ENCODE measurements at places on chromosomes 16 and 17.

DNA sequence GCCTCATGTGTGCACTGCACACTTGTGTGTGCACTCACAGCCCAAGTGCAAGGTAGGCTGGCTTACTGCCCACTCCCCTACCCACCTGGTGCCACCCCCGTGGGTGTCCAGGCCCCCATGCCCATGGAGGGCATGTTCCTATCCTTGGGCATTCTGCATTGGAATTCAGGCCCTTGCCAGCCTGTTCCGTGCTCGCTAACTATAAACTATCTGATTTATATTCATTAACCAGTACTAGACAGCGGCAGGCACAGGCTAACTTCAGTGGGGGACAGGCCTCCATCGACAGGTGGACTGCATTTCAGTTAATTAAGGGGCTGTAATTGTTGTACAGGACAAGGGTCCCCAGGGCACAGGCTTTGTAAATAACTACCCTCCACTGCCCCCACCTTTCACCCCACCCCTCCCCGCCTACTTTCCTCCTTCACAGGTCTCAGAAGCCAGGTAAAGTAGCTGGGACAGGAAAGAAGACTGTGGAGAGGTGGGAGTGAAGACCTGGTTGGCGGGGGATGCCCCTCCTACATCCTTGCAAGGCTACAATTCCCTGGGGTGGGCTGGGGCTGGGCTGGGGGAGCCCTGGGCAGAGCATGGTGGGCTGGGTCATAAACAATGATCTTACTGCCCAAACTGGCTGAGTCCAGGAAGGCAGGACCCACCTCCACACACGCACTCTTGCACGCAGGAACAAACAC lies 119.0 kb upstream of the LHX1 start:
- H3K27me3 ChIP-seq, result peaks cover 25% of the 10 kb centered on the region
- H3K36me3 ChIP-seq, result no peaks in the 10 kb centered on the region
- H3K4me1 ChIP-seq, result no peaks in the 10 kb centered on the region
- no peak for DNase-seq
- H3K27ac ChIP-seq, result no peak overlapping the region

DNA sequence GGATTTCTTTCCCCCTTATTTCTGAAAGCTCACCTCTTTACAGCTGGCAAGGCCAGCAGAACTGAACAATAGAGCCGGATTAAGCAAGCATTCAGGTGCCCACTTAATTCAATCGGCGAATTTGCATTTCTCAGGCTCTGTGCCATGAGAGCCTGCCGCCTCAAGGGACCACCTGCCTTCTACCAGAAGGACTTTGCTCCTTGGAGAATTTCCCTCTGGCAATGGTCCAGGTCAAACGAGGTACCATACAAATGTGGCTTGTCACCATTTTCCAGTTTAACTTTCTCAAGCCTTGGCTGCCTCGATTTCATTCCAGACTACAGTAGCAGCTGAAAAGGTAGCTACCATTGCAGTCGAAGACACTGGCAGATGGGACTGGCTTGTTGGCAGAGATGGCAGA lies 534.0 kb downstream of the MAF start:
- peaks cover 10% of the 10 kb centered on the region for H3K4me1 ChIP-seq
- DNase-seq, result no peak
- no peak overlapping the region for H3K4me3 ChIP-seq
- H3K27me3 ChIP-seq, result peaks cover 6% of the 10 kb centered on the region

GRCh38 chr16:85619101-85619891 lies 6.2 kb downstream of the GSE1 start:
- H3K27ac ChIP-seq, result no peak overlapping the region
- H3K36me3 ChIP-seq, result peaks cover 13% of the 10 kb centered on the region
- H3K27me3 ChIP-seq, result no peaks in the 10 kb centered on the region
- no peak overlapping the region for H3K4me3 ChIP-seq
- DNase-seq, result no peak

DNA sequence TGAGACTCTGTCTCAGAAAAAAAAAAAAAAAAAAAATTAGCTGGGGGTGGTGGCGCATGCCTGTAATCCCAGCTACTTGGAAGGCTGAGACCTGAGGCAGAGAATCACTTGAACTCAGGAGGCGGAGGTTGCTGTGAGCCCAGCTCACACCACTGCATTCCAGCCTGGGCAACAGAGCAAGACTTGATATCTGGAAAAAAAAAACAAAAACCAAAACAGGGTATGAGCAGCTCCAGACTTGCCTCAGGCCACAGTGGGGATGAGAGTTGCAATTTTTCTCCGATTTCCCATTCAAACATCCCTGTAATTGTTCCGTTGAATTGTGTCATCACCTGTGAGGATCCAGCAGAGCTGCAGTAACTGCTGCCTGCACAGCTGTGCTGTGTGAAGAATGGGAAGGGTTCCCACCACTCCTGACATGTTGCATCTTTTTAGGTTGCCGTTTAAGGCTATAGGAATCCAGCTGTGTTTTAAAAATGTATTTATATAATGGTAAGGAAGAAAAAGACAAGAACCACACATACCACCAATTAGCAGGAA lies 150.0 kb downstream of the VPS53 start:
- peaks cover 23% of the 10 kb centered on the region for H3K36me3 ChIP-seq
- H3K4me1 ChIP-seq, result peaks cover 6% of the 10 kb centered on the region
- no peak for DNase-seq
- H3K4me3 ChIP-seq, result no peak overlapping the region
- H3K27ac ChIP-seq, result no peak overlapping the region

- no peak overlapping the region for H3K27ac ChIP-seq
- H3K4me1 ChIP-seq, result no peaks in the 10 kb centered on the region
- no peaks in the 10 kb centered on the region for H3K36me3 ChIP-seq
- no peak overlapping the region for H3K4me3 ChIP-seq
- no peaks in the 10 kb centered on the region for H3K27me3 ChIP-seq
These were observed 76.6 kb downstream of the KLHDC4 start for GRCh38 chr16:87688876-87689815.

DNA sequence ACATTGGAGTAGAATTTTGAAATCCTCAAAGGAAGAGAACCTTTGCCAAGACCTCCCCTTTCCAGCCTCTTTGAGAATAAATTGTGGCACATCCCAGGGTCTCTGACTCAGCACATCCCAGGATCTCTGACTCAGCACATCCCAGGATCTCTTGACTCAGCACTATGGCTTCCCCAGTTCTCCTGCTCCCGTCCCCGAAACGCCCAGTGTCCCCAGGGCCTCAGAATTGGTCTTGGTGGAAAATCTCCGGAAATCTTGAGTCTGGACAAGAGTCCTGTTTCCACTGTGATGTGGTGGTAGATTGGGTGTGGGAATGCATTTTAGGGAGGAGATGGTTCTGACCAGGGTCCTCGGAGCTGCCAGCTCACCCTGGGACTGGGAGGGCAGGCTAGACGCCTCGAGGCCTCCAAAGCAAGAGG lies 19.2 kb downstream of the PLXDC1 start:
- H3K4me3 ChIP-seq, result no peak overlapping the region
- H3K36me3 ChIP-seq, result no peaks in the 10 kb centered on the region
- peaks cover 3% of the 10 kb centered on the region for H3K27me3 ChIP-seq
- no peak overlapping the region for H3K27ac ChIP-seq
- no peak for DNase-seq

DNA sequence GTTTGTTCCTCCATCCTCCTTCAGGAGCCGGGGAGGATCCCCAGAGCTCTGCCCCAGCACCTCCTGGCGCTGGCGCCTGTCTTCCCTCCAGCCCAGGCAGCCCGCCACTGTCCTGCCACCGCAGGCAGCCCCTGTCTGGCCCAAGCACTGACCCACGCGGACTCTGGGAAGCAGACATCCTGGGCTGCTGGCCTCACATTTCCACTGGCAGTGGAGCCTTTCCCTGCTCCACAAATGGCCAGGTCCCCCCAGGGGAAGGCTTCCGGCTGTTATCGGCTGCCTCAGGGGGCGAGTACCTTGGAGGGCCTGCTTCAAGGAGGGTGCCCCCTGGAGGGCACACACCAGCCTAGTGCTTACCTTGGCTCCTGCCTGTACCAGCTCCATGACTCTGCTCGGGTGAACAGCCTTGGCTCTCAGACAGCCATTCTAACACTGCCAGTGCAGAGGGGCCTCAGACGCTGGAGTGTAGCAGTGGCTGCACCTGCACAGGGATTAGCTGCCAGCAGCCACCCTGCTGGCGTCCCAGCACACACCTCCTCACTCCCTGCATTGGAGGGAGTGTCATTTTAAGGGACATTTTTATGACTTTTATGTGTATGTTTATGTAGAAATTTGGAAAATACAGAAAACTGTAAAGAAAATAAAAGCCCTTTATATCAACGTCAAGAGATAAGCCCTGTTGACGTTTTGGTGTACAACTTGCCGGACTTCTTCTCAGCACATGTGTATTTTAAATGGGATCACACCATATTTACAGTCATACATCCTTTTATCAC lies 21.0 kb downstream of the ACE start:
- no peaks in the 10 kb centered on the region for H3K36me3 ChIP-seq
- no peak for DNase-seq
- no peak overlapping the region for H3K4me3 ChIP-seq

- peak overlapping the region; percentile 36 for H3K4me3 ChIP-seq
- no peaks in the 10 kb centered on the region for H3K36me3 ChIP-seq
- H3K27me3 ChIP-seq, result no peaks in the 10 kb centered on the region
- no peak overlapping the region for H3K27ac ChIP-seq
- DNase-seq, result no peak
These were observed 43.3 kb downstream of the POLR3K start for GRCh38 chr16:9903-10665.

DNA sequence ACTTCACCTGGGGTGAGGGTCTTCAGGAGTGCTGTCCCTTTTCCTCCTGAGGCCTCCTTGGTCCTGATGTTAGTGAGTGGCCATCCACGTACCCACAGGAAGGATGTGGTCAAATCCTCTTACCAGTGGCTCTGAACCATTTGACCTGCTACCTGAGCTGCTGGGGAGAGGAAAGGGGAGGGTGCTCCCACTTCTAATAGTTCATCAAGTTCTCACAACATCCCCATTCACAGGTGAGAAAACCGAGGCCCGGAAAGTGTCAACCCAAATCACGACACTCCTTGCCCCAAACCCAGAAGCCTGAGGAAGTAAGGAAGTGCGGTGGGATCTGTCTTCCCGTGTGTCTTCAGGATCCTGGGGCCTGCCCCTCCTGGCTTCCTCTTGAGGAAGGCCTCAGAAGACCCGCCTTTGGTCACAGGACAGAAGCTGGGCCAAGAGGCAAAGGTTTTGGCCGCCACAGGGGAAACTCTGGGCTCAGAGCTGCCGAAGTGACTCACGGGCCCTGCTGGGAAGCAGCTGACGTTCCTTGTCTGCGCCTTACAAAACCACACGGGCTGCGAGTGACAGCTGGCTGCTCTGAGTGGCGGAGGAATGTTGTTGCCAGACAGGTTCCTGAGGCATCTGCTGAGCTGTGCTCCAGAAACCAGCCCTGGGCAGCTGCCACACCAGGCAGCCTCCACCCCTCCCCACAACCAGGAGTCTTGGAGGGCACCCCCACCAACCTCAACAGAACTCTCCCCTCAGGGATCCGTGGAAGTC lies 13.9 kb upstream of the KIFC3 start:
- H3K4me3 ChIP-seq, result no peak overlapping the region
- H3K27me3 ChIP-seq, result peaks cover 3% of the 10 kb centered on the region
- peaks cover 8% of the 10 kb centered on the region for H3K4me1 ChIP-seq
- DNase-seq, result peak; percentile 44
- no peaks in the 10 kb centered on the region for H3K36me3 ChIP-seq

GRCh38 chr17:48997103-48997826 lies at the start of gene IGF2BP1:
TSS of gene IGF2BP1 (plus strand) at chr17:48997385. CDS start at chr17:48997746, 361 bp downstream.
- peaks cover 85% of the 10 kb centered on the region for H3K27me3 ChIP-seq
- H3K27ac ChIP-seq, result peak within 1 kb of the TSS; percentile 68
- peak; percentile 7 for DNase-seq
